Activated CD4-positive, alpha-beta T cell treated with anti-CD3 and anti-CD28 coated beads for 48 hours (primary cell): ENCODE measurements at places on chromosomes 2 and 18.

DNA sequence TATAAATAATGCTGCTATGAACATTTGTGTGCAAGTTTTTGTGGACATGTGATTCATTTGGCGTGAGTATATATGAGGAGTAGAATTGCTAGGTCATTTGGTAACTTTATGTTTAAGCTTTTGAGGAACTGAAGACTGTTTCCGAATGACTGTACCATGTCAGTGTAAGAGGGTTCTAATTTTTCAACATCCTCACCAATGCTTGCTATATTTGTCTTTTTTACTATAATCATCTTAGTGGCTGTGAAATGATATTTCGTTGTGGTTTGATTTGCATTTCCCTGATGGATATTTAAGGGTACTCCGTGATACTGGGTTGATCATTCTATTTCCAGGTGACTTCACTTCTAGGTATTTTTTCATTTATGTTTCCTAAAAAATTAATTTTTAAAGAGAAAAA lies 241.1 kb downstream of the BCL2 start:
- DNase-seq, result no peak

DNA sequence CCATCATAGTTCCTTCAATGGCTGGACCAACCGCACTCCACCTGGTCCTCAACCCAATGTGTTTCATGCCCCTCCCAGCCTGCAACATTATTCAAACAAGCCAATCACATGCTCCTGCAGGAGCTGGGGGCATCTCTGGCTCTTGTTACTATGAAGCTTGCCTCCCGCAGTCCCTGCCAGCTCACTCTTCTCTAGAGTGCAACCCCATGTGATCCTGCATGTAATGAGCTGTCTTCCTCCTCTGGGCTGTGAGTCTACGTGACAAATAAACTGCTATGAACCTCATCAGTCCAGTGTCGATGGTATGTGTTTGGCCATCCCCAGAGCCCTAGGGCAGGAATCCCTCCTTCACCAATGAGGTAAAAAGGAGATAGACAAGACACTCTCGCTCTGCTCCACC lies 15.8 kb upstream of the BOD1L2 start:
- no peak for DNase-seq

- DNase-seq, result no peak
Observed at GRCh38 chr2:65727381-65727780, 295.0 kb upstream of the SPRED2 start.

DNA sequence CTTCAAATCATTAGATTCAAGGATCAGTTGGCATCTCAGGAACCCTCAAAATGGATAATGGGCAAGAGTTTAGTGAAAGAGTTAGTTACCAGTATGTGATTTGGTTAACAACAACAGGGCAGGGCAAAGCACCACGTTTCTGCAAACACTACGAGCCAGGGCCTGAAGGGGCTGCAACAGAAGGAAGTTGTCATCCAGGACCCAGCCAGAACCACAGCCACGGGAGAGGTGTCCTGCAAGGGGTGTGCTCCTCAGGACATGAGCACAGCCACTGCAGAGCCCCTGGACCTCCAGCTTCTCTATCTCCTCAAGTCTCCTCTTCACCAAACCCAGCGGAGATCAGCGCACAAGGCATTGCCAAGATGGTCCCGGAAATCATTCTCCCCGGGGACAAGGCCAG lies 173.3 kb upstream of the PIEZO2 start:
- no peak for DNase-seq

GRCh38 chr2:130263606-130264005 lies 65.4 kb upstream of the TUBA3E start:
- DNase-seq, result no peak

GRCh38 chr18:402129-402528 lies 98.4 kb downstream of the COLEC12 start:
- no peak for DNase-seq

GRCh38 chr18:7072593-7072992 lies 45.0 kb downstream of the LAMA1 start:
- no peak for DNase-seq

DNA sequence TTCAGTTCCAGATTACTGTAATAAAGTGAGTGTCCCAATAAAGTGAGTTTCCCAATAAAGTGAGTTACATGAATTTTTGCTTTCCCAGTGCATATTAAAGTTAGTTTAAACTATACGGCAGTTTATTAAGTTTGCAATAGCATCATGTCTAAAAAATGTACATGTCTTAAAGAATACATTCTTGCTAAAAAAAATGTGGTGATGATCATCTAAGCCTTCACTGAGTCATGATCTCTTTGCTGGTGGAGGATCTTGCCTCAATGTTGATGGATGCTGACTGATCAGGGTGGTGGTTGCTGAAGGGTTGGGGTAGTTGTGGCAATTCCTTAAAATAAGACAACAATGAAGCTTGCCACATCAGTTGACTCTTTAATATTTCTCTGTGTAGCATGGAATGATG lies 664.2 kb downstream of the TDRD15 start:
- DNase-seq, result no peak

- no peak for DNase-seq
Observed at GRCh38 chr2:20678086-20678395, 11.1 kb downstream of the GDF7 start.

DNA sequence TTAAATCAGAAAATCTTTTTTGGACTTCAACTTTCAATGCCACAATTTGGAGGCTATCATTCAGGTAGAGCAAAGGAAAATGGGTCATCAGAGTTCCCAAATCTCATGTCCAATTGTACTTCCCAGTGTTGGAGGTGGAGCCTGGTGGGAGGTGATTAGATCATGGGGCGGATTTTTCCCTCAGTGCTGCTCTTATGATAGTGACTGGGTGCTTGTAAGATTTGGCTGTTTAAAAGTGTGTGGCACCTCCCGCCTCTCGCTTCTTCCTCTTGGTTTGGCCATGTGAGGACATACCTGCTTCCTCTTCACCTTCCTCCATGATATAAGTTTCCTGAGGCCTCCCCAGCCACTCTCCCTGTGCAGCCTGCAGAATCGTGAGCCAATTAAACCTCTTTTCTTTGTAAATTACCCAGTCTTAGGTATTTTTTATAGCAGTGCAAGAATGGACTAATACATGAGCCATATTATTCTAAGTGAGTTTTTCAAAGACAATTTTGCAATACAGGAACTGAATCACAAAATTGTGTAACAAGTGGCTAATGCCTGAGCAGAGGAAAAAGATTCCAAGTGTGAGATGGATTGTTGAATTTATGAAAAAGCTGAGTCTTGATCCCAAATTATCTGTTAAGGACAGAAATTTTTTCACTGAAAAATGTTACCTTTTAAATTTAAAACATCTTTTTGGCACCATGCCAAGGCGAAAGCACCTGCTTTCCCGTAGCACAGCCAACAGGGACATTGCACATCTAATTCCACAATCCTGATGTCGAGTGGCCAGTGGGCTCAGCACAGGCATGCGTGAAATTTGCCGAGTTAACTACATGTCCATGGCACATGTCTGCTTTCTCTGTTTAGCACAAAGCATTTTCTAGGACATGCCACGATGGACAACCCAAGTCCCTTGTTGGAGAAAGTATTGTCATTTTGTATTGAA lies 150.9 kb downstream of the COL6A3 start:
- DNase-seq, result no peak

DNA sequence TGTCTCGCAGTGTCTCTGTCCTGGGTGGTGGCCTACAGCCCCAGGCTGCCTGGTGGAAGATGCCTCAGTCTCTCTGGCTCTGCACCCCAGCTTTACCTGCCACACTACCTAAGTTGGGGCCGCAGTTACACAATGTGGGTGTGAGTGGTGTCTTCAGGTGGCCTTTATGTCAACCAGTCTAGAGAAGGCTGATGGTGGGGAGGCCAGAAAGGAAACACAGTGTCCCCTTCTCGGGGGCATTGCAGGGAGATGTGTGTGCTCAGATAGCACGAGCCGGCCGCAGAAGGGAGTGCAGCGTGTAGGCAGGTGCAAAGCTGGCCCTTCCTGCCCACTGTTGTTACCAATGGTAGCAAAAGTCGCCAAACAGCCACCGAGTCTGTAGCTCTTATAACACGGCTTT lies 216.1 kb downstream of the SH3RF3 start:
- DNase-seq, result no peak

DNA sequence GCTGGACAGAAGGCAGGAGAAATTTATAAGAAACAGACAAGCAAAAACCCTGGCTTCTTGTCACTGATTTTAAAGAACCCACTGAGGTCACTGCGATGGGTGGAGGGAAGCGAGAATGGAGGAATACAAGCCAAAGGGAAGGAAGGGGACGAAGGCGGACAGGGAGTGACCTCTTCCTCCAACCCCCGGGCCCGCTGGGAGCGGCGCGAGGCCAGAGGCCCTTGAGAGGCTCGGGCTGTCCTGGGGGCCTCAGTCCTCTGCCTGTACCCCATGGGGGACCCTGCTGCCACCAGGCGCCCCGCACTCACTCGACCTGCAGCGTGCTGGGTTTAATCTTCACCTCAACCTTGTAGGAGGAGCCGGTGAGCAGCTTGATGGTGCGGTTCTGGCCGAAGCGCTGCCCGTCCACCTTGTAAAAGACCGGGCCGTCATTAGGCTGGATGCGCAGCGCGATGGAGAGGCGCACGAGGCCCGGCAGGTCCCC lies 793 bp downstream of the CNRIP1 start:
- no peak for DNase-seq

- DNase-seq, result no peak
Observed at GRCh38 chr2:64823794-64824193, 165.4 kb upstream of the SLC1A4 start.

DNA sequence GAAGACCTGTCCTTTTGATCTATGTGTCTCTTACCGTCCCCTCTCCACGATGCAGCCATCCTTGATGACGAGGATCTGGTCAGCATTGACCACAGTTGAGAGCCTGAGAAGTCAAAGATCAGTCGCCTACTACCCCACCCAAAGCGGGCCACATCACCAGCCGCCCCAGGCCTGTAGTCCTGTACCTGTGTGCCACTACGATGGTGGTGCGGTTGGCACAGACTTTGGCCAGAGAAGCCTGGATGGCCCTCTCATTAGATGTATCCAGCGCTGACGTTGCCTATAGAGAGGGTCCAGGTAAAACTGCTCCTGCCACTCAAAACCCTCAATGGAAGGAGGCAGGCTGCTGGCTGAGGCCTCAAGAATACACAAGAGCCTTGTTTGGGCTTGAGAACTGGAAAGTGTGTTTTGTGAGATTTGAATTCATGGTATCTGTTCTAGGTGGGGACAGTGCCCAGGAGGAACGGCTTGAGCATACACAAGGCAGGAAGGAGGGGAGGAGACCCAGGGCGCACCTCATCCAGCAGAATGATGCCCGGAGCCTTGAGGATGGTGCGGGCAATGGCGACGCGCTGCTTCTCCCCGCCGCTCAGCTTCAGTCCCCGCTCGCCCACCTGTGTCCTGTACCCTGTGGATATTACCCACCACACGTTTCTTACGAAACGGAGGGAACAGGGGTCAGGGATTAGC lies 3.8 kb downstream of the ZFAND2B start:
- DNase-seq, result no peak

GRCh38 chr2:175755169-175755568 lies 246.9 kb downstream of the LNPK start:
- DNase-seq, result no peak

GRCh38 chr2:29012211-29012681 lies 31.1 kb downstream of the TOGARAM2 start:
- no peak for DNase-seq

GRCh38 chr2:156157670-156158069 lies 174.9 kb downstream of the NR4A2 start:
- no peak for DNase-seq

GRCh38 chr18:76457957-76458356 lies 37.1 kb downstream of the ZNF516 start:
- no peak for DNase-seq

- no peak for DNase-seq
Observed at GRCh38 chr18:36872329-36872728, 43.4 kb downstream of the KIAA1328 start.

DNA sequence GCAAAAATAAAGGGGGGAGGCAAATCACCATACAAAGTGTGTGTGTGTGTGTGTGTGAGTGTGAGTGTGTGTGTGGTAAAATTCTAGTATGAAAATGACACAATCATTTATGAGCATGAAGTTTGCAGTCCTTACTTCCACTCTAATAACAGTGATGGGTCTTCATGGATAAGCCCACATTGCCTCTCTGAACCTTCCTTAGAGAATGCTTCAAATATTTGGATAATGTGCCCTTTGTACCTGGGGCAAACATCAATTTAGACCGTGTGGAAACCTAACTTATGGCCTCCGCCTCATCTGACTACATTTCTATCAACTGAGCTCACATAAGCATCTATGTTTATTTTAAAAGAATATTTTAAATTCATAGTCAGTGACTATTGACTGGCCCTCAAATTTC lies 3.7 kb downstream of the SCN9A start:
- DNase-seq, result no peak

- no peak for DNase-seq
Observed at GRCh38 chr2:65027616-65028244, 28.5 kb upstream of the CEP68 start.

DNA sequence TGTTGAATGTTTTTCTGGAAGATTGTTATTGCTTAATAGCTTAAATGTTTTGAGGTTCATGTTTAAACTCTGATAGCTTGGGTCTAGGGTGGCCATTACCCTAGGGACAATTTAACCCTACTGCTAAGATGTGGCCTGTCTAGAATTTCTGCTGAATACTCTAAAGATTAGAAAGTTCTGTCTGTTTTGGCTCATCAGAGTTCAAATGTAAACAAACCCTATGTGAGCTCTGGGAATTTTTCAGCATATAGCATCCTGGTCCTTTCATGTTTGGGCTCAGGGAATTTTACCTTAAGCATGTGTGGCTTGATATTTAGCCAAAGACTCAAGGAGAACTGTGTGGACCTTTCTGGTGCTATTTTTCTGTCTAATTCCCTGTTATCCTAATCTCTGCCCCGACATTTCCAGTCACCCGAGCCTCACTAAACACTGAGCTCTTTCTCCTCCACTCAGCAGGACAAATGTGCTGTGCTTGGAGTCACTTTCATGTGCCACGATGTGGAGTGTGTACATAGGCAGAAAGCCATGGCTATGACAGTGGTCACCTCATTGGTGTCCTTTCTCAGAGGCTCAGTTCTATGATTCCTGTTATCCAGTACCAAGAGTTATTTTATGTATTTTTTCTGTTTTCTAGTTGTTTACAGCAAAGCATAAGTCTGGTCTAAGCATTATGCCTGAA lies 492.5 kb upstream of the SPHKAP start:
- no peak for DNase-seq

DNA sequence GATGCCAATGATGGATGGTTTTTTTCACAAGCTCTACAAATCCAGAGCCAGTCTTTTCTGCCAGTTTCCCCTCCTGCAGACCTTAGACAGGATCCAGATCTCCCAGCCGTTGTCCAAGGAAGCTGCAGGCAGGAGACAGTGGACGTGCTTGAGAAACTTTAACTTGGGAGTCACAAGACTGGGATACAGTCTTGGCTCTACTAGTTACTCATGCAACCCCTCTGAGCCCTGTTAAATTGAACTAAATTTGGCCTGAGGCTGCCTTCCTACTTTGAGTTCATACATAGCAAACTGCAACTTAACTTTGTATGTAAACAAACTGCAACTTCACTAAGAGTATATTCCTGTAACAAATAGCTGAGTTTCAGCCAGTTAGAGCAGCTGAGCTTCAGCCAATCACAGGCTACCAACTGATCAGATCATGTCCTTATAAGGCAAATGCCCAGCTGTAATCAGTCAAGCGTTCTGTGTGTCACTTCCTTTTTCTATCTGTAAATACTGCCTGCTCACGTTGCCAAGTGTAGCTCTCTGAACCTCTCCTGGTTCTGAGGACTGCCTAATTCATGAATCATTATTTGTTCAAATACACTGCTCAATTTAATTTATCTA lies 140.9 kb downstream of the CAPN13 start:
- DNase-seq, result no peak
